Left ventricle myocardium superior (tissue), 1 donor: ENCODE measurements at places on chromosomes 11 and 22.

- no peak for DNase-seq
These were observed 32.7 kb upstream of the DDX10 start for GRCh38 chr11:108632041-108632704.

- DNase-seq: no peak
These were observed 65.7 kb upstream of the NAV2 start for GRCh38 chr11:19646921-19647320.

DNA sequence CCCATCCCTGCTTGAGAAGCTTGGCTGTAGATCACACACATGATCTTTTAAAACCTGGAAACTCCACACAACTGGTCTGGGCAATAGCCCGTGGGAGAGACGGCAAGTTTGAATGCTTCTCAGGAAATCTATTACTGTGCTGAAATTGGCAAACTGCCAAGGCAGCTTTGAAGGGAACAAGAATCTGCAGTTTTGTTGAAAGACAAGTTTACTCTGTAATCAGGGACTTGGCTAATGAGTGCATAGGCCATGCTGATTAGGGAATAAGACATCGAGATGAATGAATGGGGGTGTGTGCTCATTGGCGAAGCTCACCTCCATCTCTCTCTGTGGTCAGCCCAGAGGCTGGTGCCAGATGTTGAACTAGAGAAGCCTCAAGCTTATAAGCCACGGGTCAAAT, 218.8 kb downstream of the HIPK3 start:
- no peak for DNase-seq

DNA sequence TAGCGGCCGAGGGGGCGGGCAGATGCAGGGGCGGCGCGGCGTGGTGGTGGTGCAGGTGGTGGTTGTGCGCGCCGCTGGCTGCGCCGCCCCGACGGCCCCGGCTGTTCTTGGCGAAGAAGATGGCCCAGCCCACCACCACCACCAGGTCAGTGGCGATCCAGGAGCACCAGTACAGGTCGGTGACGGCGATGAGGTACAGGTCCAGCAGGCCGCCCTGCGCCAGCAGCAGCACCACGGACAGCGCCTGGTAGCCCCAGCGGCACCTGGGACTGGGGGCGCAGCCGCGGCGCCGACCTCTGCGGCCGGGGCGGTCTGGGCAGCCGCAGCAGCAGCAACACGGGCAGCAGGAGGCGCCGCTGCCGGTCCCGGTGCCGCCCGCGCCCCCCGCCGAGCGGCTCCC, 879 bp downstream of the TMEM121B start:
- peak; percentile 79 for DNase-seq

- no peak for DNase-seq
These were observed 7.5 kb downstream of the TMEM151A start for GRCh38 chr11:66299186-66299585.

GRCh38 chr11:65899356-65900124, 648 bp downstream of the FOSL1 start:
- peak; percentile 72 for DNase-seq

- DNase-seq: no peak
These were observed 5.2 kb upstream of the OLFML1 start for GRCh38 chr11:7480113-7480512.

GRCh38 chr22:44291265-44291664, 21.5 kb downstream of the SHISAL1 start:
- no peak for DNase-seq

DNA sequence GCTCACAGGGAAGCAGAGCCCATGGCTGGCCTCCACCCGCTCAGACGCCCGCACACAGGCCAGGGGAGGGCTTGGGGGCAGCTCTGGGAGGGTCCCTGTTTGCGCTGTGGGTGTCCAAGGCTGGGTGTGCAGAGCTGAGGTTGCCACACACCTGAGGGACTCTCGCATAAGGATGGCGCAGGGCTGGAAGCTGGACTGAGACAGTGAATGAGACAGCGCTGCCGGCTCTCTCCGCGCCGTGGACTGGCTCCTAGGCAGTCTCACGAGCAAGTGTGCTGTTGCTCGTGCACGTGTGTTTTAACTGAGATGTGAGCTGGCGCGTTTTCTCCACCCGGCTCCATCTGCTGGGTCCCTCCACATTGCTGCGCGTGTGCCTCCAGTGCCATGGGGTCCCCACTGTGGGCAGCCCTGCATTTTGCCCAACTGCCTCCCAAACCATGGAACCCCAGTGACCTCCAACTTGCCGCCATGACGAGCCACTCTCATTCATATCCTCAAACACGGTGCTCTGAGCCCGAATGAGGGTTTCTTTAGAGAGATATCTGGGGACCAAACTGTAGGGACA, 4.2 kb upstream of the BID start:
- no peak for DNase-seq
